ENCODE measurements at places on chromosomes 5 and 9.

- DNase-seq: no peak
- H3K36me3 ChIP-seq: no peaks in the 10 kb centered on the region
- no peaks in the 10 kb centered on the region for H3K27me3 ChIP-seq
Observed at GRCh38 chr5:109961751-109962150, 272.0 kb downstream of the MAN2A1 start.

- no peak for DNase-seq
- H3K36me3 ChIP-seq: no peaks in the 10 kb centered on the region
- H3K27ac ChIP-seq: no peak overlapping the region
Observed at GRCh38 chr5:10701567-10702039, 59.4 kb downstream of the DAP start.

DNA sequence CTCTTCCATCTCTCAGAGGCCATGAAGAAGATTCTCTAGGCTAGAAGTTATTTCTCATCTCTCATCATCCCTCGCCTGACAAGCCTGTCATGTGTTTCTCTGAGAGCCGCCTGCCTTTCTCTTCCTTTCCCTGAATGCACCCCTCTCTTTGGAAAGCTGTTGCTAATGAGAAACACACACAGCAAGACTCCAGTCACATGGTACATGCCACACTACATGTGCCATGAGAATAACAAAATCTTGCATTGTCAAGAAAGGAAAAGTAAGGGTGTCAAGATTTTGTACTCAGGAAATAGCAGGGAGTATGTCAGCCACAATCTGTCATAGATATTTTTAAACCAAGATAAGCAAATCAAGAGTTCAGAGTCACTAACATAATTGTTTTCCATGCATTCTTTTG is 8.9 kb downstream of the AGXT2 start:
- H3K4me3 ChIP-seq: no peak overlapping the region
- no peak for DNase-seq
- H3K27ac ChIP-seq: no peak overlapping the region
- no peaks in the 10 kb centered on the region for H3K36me3 ChIP-seq
- H3K27me3 ChIP-seq: no peaks in the 10 kb centered on the region
- peaks cover 3% of the 10 kb centered on the region for H3K4me1 ChIP-seq

- H3K4me1 ChIP-seq: peaks cover 3% of the 10 kb centered on the region
- H3K36me3 ChIP-seq: no peaks in the 10 kb centered on the region
- no peak overlapping the region for H3K27ac ChIP-seq
- no peak overlapping the region for H3K4me3 ChIP-seq
- H3K27me3 ChIP-seq: no peaks in the 10 kb centered on the region
Observed at GRCh38 chr5:38548064-38548759, 8.2 kb downstream of the LIFR start.

GRCh38 chr5:6115852-6116251 is 262.5 kb downstream of the MED10 start:
- H3K36me3 ChIP-seq: no peaks in the 10 kb centered on the region
- H3K27ac ChIP-seq: no peak overlapping the region
- no peak for DNase-seq
- no peak overlapping the region for H3K4me3 ChIP-seq

GRCh38 chr5:43121913-43122484 is 1.3 kb downstream of the ZNF131 start:
- H3K27me3 ChIP-seq: no peaks in the 10 kb centered on the region
- H3K4me1 ChIP-seq: no peaks in the 10 kb centered on the region
- peak overlapping the region; percentile 1 for H3K27ac ChIP-seq
- DNase-seq: no peak
- H3K36me3 ChIP-seq: peaks cover 30% of the 10 kb centered on the region

DNA sequence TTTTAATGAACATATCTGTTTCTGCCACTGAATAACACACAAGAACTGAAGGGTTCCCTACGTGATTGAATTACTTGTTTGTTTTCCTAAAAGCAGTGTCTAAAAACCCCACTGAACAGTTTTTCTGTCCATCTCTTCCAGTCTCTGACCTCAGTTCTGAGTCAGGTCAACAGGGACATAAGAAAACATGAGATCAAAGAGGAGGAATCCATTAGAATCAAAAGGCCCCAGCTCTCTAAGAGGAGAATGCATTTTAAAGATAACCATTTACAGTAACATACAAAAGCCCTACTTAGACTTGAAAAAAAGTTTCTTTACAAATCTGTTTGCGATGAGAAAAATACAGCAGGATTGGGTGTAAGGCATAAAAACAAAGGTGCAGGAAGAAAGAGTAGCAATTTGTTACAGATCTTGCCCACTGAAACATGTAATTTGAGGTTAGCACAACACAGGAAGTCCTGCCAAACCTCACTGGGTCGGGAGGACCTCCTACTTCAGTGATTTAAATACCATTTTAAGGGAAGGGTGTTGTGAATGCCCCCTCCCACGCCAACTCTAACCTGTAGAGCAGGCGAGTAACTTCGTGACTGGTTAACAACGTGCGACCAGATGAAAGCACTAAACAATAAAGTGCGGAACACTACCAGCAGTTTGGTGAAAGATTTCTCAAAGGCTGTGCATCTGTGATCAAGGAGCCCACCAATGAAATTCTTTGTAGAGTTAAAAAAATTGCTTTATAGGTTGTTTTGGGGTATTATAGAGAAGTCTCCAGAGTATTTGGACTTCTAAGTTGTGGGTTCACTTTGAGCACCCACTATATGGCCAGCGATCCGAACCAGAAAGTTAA is 1.3 kb downstream of the QSOX2 start:
- H3K4me3 ChIP-seq: peak overlapping the region; percentile 83
- H3K27ac ChIP-seq: no peak overlapping the region
- peaks cover 9% of the 10 kb centered on the region for H3K4me1 ChIP-seq
- no peaks in the 10 kb centered on the region for H3K27me3 ChIP-seq
- H3K36me3 ChIP-seq: peaks cover 5% of the 10 kb centered on the region
- no peak for DNase-seq

DNA sequence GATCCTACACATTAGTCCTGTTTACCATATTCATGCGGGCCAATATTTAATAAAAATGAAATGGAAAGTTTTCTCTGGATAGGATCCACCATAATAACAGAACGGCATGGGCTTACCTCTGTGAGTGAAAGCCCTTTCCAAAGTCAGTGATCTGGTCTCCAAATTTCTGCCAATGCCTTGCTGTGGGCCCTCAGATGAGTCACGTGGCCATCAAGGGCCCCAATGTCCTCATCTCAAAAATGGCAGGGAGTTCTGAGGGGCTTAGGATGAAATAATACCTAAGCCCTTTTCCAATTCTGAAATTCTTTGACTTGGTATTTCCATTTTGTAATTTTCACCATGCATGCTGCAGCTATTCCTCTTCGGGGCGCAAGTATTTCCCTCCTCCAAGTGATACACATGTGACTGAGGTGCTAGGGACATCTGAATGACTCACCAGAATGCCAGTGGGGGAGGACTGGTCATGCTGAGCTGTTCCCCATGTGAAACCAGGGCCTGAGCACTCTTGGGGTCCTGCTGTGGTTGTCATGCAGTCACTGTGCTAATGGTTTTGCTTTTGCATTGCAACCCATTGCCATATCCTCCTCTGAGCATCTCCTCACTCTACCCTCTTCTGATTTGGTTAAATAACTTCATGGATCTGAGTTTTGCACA is 35.0 kb downstream of the ITK start:
- no peaks in the 10 kb centered on the region for H3K36me3 ChIP-seq
- no peak overlapping the region for H3K27ac ChIP-seq
- no peaks in the 10 kb centered on the region for H3K4me1 ChIP-seq
- no peak for DNase-seq
- no peaks in the 10 kb centered on the region for H3K27me3 ChIP-seq
- no peak overlapping the region for H3K4me3 ChIP-seq

All from H9 (cell line).